Activated B cell treated with CpG ODN at 0.5 μM for 24 hours (primary cell): ENCODE measurements at places on chromosomes 1 and 21.

- DNase-seq, result no peak
Measured at GRCh38 chr21:31865429-31865970, 7.3 kb upstream of the HUNK start.

- no peak for DNase-seq
Measured at GRCh38 chr1:212605441-212606394, 2.8 kb upstream of the ATF3 start.

GRCh38 chr1:159008744-159009188 lies 941 bp upstream of the IFI16 start:
- no peak for DNase-seq

GRCh38 chr21:14875186-14875585 lies 189.6 kb downstream of the NRIP1 start:
- DNase-seq, result no peak

DNA sequence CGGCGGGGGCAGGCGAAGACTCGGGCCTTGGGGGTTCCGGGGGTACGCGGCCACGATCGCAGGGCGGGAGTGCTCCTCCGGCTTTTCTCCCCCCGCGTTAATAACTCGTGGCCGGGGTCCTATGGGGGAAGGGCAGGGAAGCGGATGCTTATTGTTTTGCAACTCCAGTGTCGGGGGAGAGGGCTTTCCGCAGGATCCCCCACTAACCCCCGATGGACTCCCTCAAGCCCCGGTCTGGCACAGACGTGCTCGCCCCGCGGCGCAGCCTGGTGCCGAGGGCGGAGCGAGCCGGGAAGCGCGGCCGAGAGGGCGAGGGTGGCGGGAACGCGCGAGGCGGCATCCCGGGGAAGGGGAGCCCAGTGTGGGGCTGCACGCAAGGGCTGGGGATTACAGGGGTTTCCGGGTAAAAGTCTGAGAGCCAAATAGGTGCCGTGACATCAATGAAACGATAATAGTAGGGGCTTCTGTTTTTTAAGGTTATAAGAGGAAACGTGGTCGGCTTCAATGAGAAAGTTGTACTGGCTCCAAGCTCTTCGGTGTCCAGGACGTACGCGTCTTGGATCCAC lies 772 bp downstream of the UCK2 start:
- peak; percentile 54 for DNase-seq
